Fibroblast of mammary gland (primary cell): ENCODE measurements at places on chromosomes 2 and 18.

GRCh38 chr2:189952536-189953109 lies 109.9 kb downstream of the MSTN start:
- no peak for DNase-seq

DNA sequence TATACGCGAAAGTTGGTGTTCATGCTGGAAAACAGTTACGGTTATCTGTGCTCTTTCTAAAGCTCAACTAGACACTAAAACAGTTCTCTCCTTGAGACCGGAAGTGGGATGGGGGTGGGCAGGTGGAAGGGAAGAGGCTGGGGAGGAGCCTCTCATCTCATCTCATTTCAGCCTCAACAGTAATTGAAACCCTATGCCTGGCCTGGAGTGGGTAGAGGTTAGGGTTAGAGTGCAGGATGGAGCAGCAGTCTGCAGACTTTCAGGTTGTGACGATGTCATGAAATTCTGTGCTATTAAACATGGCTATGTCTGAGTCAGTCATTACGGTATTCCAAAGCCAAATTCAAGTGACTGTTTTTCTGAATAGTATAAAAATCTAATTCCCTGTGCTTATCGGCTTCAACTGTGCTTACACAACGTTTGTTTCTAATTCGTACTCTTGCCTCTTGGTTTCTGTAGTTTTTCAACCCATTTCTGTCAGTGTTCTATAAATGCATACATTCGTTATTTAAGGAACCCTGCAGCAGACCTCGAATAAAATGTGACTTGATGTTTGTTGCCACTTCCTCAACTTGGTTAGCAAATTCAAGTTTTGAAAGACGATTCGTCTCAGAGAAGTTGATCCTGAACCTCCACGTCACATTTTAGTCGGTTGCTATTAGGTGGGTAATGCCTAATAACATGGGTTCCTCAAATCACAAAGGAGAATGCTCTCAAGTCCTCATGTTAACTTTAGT lies 75.8 kb upstream of the TCF7L1 start:
- peak; percentile 49 for DNase-seq

GRCh38 chr2:133849341-133849740 lies 281.1 kb upstream of the NCKAP5 start:
- DNase-seq: no peak

- peak; percentile 55 for DNase-seq
Measured at GRCh38 chr18:23619388-23619881, 33.1 kb upstream of the NPC1 start.

DNA sequence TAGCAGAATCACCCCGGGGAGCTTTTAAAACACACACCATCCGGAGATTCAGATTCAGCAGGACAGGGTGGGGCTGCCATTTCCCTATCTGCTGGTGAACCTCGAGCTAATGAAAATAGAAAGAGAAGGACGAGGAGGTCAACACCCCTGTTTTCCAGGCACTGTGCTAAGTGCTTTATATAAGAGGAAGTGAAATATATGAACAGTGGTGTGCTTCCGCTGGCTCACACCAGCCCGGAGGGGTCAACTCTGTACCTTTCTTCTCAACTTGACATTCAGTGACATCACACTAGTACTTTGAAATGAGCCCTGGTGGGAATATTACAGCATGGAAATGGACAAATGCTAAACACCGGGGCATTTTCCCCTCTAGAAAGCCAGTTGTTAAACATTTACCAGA lies 108.3 kb upstream of the LTBP1 start:
- DNase-seq: no peak
